ENCODE measurements at places on chromosomes 12 and 14. TPM values are rescaled to one million over a fixed set of nuclear protein-coding genes. Genes with fewer than 3 reads are reported as not detected.

Gene GPR84
- total RNA-seq = not detected

Gene HOXC10
- total RNA-seq = not detected

Gene GNG2
- 18.6 TPM for total RNA-seq

- DNase-seq = peak; percentile 75
These were observed 49.1 kb upstream of the RNU6-8 start for GRCh38 chr14:32252030-32252670.

DNA sequence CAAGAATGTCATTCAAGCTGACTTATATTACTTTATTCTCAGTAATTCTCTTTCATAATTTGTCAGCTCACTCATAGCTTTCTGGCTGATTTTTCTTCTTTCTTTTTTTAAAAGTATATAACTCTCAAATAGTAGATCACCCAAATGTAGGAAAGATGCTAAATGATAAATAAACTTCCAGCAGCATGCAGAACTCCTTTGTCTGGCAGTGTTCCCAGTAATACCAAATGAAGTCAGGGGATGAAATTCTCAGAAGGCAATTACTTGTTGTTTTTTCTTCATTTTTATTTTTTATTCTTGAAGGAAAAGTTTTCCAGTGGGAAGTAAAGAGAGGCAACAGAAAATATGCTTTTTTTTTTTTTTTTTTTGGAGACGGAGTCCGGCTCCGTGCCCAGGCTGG is 133.3 kb upstream of the SLCO1C1 start:
- peak; percentile 25 for DNase-seq

DNA sequence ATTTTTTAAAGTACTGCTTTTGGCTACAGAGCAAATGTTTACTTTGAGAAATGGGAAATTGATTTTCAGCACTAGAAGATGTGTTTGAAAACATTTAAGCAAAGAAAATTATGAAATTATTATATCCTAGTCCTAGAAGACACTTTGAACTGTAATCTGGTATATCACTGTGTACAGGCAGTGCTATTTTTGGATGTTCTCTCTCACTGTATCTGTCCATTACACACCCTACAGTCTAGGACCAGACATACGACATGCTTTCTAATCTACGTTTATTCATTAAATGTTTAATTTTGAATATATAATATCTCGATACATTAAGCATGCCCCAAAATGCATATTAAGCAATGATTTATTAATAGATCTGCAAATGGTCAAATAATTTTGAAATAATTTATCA is 82.5 kb downstream of the ST8SIA1 start:
- no peak for DNase-seq
